Spleen (tissue), 13 donors: ENCODE measurements at places on chromosomes 6 and 20.
A peak's percentile ranks its signal among the peaks of the same experiment; 100 is the strongest.

DNA sequence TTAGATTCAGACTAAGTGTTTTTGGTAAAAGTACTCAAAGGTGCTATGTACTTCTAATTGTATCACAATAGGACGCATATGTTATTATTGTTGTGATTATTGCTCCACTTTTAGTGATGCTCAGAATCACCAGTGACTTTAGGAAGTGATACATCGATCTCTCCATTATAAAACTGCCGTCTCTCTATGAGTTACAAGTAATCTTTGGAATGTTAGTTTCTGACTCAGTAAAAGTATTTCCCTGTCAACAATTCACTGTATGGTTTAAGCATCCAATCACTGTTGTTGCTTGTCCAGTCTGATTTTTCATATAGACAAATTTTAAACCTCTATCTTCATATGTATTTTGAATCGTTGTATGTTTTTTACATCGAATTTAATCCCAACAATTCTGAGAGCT lies 9.4 kb downstream of the DCBLD1 start:
- DNase-seq = no peak

GRCh38 chr6:170294298-170294730 lies 3.4 kb upstream of the DLL1 start:
- DNase-seq = no peak

GRCh38 chr20:2729251-2729713 lies 36.7 kb downstream of the EBF4 start:
- no peak for DNase-seq

GRCh38 chr6:148244217-148244935 lies 98.3 kb upstream of the SASH1 start:
- DNase-seq = no peak

GRCh38 chr6:169859978-169860703 lies 108.7 kb downstream of the ERMARD start:
- DNase-seq = peak; percentile 54

GRCh38 chr6:14542670-14543366 lies 425.2 kb downstream of the CD83 start:
- peak; percentile 76 for DNase-seq

GRCh38 chr20:17896771-17897369 lies 71.7 kb downstream of the SNX5 start:
- DNase-seq = no peak

DNA sequence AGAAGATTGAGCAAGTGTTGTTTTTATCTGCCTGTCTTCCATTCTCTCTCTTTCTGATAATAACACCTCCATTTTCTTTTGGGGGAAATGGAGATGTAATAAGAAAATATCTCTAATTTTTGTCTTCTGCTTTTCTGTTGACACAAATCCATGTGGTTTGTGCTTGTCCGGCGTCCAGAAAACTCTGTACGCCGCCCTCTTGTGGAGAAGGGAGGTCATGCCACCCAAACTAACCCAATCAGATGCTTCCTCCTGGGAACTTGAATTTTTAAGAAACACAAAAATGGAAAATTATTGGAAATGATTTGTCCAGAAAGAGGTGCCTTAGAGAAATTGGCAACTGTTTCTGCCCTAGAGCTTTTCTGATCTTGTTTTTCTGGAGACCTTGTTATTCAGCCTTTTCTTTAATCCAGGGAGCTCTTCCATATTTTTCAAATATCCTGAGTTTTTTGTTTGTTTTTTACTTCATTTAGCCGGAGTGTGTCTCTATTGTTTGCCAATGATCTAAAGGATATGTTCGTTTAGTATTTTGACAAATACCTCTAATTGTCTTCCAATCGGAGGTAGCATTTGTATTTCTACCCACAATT lies 17.8 kb upstream of the FNDC1 start:
- no peak for DNase-seq

GRCh38 chr6:87199787-87200186 lies 44.4 kb downstream of the ZNF292 start:
- no peak for DNase-seq

DNA sequence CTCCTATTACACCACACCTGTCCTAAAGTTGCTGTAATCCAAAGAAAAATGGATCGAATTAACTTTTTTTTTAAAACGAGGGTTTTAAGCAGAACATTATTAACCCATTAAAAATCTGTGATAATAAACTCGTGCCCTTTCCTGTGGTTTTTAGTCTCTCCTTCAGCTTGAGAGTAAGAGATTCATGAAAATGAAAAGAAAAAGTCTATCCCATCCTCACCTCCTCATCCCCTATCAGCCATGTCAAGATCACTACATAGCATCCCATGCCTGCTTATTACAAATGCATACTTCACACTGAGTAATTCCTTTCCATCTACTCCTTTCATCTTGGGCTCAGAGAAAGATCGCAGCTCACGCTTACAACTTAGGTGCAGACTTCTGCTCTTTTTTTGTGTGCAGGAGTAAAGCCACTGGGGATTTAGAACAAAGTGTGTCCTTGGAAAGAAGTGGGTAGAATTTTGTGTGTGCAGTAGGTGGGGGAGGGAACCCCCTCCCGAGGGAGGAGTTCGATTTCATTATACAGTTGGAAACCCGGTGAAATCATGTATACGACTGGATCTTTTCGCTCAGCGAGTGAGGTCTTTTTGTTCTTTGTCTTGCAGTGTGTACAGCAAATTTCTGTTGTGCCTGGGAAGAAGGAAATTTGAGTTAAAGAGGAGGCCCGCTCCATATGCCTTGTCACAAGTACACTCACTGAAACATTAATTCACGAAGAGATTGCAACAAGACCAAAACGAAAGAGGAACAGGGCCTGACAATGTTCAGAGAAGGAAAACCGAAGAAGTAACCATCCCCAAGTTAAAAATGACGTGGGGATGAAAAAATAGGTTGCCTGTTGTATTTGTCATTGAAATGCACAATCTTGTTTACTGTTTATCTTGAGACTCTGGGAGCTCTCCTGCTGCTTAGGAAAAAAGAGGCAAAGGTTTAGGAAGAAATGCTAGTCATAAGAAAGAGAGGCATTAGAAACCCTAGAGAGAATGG lies 146.5 kb upstream of the ZNF217 start:
- DNase-seq = no peak

- peak; percentile 94 for DNase-seq
Measured at GRCh38 chr6:31559958-31560696, 12.0 kb upstream of the LTA start.

GRCh38 chr20:35523298-35523888 lies 6.1 kb downstream of the C20orf173 start:
- DNase-seq = no peak

DNA sequence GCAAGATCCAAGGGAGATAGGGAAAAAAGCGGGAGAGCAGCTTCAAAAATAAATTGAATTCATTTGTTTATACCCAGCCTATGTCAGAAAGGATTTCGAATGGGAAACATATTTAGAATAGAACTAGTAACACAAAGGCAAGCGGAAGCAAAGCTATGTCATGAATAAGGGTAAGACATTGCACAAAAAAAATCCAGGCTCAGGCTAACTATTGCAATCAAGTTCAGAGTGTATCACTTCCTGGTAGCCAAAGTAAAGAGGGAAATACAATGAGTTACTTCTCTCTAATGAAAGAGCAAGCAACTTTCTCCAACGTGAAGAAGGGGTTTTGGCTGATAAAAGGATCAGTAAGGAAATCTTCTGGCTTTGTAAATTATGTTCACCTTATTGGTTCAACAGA lies 212.8 kb downstream of the ZMYND8 start:
- no peak for DNase-seq

DNA sequence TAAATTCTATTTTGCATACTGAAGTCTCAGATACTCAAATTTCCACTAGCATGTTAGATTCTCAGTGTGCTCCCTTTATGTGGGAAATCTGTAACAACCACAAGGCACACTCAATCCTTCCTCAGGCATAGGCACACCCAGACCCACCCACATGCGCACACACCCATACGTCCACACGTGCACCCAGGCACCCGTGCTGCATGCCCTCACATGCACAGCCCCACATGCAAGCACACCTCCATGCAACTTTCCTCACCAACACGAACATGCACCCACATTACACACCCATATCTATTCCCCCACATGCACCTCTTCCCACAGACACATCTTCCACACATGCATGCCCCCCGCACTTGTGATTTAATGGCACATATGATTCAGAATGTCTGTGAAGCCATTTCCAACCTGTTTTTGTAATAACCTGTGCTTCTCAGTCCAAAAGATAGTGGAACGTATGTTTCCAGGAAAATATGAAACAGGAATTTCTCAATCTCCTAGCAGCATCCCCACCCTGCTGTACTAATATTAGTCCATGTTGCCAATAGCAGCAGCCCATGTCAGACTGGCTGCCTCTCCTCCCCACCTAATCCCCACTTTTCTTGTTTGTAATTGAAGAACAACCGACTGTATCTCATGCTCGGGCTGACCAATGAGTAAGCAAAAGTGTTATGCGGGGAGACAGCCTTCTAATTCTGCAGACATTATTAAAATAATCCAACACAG lies 11.3 kb upstream of the CYP24A1 start:
- no peak for DNase-seq

DNA sequence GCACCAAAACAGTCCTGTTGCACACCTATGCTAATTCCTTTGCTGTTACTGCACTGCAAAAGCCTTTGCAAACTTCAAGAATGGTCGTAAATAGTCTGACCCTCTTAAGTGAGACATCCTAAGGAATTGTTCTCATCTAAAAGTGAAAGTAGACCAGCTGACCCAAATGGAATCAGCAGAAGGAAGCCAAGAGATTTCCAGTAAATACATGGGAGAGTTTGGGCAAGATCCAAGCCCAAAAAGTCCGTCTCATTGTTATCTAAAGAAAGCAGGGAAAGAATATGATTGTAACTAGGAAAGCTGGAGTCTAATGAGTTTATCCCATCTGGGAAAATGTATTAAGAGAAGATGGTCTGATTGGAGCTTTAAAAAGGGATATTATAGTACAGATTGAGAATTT lies 43.0 kb upstream of the HIVEP1 start:
- DNase-seq = no peak

DNA sequence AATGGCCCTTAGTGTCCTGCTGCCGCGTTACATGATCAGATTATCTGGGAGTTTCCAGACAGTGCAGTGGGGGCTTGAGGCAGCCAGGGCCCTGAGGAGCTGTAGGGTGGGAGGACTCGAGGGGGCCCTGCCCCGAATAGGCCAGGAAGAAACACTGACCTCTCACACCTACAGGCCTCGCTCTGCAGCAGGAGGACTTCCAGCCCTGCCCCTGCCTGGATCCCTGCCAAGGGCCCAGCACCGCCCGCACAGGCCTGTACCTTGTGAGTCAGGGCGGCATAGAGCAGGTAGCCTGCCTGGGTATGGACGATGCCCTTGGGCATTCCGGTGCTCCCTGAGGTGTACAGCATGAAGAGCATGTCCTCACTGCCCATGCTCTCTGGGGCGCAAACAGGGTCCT lies 30.1 kb upstream of the APMAP start:
- DNase-seq = peak; percentile 68

DNA sequence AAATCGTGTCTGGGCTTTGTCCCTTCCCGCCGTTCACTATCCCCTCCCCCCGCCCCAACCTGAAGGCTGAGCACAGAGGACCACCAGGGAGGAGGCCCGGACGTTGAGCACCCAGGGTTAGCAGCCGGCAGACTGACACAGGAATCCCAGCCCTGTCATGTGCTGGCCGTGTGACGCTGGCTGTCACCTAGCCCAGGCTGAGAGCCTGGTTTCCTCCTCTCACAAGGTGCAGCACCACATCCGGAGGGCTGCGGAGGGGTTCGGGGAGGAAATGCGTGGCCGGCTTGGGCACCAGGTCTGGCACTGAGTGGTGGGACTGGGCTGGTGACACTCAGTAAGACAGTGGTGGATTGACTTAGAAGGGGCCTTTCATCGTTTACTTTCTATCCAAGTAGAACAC lies 4.6 kb upstream of the LSM14B start:
- peak; percentile 93 for DNase-seq

DNA sequence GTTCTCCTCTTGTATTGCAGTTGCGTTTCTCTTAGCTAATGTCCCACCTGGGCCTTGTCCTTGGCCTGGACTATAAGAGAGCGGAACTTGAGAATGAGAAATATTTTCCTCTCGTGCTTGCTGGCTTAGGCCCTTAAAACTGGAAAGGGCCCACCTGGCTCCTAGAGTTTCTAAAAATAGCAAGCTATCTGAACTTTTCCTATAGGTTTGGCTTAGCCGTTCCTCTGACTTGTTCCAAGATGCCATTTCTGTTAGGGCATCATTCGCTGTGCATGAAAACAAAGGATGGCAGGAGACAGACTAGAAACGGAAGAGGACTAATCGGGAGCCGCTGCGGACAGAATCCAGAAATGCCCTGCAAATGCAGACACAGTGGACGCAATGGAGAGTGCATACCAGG lies 4.5 kb downstream of the RIPOR3 start:
- no peak for DNase-seq

GRCh38 chr6:138099832-138100231 lies 7.4 kb downstream of the PERP start:
- no peak for DNase-seq

DNA sequence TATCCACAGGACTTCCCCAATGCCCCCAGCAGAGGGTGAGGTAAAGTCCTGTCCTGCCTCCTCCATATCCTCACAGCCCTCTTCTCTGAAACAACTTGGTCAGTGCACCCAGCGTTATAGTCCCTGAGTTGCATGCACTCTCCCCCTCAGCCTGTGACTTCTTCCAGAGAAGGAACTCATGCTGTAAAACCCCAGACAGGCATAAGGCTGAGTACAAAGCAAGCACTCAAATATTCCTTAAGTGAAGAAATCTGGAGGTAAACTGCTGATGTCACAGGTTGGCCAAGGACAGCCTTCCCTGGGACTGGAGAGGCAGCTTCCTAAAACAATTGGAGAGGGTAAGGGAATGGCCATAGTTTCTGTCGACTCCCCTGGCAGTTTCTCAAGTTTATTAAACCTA lies 12.9 kb upstream of the SRPK1 start:
- DNase-seq = no peak

DNA sequence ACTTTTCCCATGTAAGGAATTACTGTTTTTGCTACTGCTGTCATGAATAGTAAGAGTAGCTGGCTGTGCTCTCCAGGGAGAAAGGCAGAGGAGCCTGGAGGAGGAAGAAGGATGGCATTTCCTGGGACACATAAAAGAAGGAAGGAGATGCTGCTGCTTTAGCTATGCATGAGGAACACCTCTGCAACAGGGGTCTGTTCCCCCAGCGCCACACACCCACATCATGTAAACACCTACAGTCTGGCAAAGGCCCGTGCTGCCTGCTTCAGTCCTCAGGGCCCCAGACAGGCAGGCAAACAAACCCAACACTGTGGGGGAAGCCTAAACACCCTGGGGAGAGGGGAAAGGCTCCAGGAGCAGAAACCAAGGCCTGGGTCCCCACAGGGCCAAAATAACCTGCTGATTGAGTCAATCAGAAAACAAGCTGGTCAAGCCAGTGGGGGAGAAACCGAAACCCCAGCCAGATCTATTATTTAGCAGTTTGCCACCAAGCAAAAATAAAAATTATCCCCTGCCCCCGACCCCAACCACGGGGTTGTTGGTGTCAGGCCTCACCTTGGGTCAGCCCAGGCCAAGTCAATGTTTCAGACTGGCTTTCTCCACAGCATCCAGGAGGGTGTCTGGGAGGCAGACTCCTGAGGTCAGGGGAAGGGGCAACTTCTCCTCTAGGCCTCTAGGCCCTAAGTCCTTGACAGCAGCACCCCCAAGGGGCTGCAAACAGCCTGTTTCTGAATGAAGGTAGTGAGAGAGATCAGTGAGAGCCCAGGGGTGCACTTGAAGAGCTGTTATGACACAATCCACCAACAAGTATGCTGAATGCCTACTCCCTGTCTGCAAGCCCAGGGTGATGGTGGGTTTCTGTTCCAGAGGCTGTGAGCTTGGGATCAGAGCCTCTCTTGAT lies 34.6 kb upstream of the SCUBE3 start:
- no peak for DNase-seq
